ENCODE measurements at places on chromosomes 12 and 14. TPM values are rescaled to one million over a fixed set of nuclear protein-coding genes. Genes with fewer than 3 reads are reported as not detected.

MAP3K9 gene
- 6.3 TPM for total RNA-seq

KLRD1 gene
- 0.22 TPM for total RNA-seq

PTPRR gene
- not detected for total RNA-seq

DNA sequence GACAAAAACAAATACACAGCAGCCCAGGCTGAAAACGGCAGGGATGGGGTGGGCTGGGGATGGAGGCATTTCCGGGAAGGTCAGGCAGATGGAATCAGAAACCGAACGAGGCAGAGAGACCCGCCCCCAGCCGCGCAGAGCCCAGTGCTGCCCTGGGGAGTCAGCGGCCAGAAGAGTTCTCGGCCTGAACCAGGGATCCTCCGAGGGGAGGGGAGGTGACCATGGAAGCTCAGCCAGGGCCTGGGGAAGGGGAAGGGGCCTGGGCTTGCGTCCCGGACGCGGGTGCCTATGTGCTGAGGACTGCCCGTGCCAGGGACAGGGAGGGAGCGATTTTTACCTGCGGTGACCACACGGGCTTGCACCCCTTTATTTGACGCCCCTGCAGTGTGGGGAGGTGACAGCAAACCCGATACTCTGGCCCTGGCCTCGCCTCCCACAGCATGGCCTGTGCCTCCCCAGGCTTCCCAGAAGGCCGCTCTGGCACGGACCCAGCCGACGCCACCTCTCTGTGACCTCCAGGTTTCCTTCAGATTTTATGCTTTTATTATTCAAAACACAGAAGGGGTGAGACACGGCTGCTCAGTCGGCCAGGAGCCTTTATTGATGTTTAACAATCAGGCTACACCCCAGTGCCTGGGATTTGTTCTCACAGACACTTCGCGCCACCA, 7.7 kb downstream of the LRCOL1 start:
- DNase-seq = no peak

- DNase-seq = peak; percentile 28
These were observed 377 bp upstream of the BCL7A start for GRCh38 chr12:122021193-122021821.

- no peak for DNase-seq
These were observed 188.9 kb downstream of the PPFIA2 start for GRCh38 chr12:81570234-81570633.

DNA sequence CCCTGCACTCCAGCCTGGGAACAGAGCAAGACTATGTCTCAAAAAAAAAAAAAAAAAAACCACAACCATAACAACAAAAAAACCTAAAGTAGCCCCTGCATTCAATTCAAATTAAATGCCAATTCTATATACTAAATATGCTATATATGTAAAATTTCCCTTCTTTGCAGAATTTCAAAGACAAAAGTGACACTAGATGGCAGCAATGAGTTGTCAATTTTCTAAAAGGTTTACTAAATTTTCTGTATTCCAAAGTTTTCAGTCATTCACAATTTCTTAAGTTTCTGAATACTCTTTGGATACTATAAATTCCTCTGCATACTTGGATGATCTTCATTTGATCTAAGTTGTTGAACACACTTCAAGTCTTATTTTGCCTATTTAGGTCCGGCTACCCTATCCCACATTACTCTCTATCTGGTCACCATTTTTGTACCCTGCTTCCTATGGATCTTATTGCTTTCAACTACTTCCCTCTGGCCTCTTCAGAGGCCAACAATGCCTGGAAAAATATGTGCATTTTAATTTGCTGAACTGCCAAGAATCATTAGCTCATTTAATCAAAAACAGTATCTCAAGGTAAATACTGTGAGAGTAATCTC, 27.9 kb downstream of the HNRNPC start:
- DNase-seq = no peak
